ENCODE measurements at places on chromosomes 16 and 17.

GRCh38 chr17:78407387-78408000 is 29.0 kb downstream of the PGS1 start:
- DNase-seq: no peak

- DNase-seq: no peak
Measured at GRCh38 chr17:81069135-81069645, 34.2 kb downstream of the BAIAP2 start.

DNA sequence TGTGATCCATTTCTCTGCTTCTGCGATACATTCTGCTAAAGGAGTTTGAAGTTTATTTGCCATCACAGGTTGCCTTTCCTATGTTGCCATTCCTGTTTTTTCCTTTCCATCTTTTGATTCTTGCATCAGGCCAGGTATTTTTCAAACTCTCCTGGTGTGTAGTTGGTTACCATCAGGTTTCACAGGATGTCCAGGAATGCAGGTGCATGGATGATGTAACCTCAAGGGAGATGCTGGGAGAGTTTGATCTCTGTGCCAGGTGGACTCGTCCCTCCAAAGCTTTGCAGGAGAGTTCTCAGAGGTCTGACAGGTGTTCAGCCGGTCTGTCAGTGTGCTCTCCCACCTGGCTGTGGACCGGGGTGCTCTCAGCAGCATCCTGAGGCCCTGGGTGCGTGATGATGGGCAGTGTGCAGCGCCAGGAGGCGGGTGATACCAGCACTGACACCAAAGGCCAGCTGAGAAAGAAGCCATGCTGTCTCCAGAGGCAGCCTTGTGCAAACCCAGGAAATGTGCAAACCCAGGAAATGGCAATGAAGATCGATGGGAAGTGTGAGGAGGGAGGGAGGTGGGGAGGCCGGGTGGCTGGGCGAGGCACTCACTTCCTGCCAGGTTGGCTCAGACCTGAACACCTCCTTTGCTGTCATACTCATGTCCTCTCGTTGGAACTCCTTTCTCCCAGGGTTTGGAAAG is 1.7 kb downstream of the ATP2C2 start:
- DNase-seq: no peak

GRCh38 chr16:11708421-11708820 is 34.2 kb downstream of the TXNDC11 start:
- no peak for DNase-seq

DNA sequence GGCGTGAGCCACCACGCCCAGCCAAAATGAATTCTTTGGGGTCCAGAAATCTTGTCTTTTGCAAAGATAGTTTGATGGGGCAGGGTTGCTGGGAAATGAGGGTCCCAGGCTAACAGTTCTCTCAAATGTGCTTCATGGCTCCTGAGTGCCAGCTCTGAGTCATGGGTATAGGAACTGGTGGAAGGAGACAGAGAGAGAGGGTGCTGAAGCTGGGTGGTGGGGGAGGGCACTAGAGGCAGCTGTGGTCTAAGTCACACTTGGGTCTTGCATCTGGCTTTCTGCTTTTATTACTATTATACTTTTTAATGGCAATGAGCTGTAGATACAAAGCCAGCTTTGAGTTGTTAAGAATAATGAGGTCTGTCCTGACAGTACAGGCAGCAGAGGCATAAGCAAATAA is 54.6 kb downstream of the PRKCA start:
- DNase-seq: no peak

DNA sequence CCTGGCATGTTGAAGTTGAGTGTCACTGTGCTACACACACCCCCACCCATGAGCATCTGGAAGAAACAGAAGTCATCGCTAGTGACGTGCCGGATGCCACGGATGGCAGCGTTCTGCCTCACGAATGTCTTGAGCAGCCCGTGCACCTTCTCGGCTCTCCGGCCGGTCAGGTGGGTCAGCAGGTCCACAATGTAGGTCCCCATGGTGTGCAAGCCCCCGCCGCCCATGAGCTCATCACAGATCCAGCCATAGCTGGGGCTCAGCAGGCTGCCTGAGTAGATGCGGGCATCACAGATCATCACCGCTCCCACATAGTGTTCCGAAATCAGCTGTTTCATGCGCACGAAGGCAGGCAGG is 8.9 kb downstream of the C16orf86 start:
- no peak for DNase-seq

- no peak for DNase-seq
Measured at GRCh38 chr16:54327609-54328008, 41.0 kb upstream of the IRX3 start.

DNA sequence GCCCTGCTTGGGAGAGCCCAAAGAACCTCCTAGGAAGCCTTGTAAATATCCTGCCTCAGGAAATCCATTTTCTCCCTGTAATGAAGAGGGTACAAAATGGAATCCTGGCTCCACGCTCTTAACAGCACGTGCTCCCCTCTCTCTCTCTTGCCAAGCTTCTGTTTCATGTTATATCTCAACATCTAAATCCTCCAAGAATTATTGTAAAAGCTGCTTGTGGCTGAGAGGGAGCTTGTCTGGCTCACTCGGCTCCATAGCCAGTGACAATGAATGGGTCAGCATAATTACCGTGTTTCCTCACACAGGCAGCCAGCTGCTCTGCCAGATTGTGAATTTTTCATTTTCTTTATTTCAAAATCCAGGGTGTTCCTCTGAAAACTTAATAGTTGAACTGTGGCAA is 317.8 kb downstream of the RBFOX1 start:
- no peak for DNase-seq

- no peak for DNase-seq
Measured at GRCh38 chr16:57127037-57127763, 34.8 kb downstream of the CPNE2 start.

DNA sequence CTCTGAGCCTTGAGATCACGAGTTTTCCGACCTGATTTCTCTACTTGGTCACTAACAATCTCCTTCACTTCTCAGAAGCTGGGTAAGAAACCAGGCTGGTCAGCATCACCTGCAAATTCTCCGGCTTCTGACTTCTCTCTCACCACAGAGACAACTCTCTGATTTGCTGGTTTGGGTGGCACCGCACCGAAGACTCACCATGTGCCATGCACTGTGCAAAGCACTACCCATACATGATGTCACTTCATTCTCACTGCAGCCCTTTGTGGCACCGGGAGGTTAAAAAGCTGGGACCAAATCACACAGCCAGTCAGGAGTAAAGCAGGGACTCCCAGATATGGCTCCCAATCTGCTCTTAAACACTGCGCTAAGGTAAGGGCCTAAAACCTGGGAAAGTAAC is 647 bp downstream of the VAC14 start:
- DNase-seq: no peak

DNA sequence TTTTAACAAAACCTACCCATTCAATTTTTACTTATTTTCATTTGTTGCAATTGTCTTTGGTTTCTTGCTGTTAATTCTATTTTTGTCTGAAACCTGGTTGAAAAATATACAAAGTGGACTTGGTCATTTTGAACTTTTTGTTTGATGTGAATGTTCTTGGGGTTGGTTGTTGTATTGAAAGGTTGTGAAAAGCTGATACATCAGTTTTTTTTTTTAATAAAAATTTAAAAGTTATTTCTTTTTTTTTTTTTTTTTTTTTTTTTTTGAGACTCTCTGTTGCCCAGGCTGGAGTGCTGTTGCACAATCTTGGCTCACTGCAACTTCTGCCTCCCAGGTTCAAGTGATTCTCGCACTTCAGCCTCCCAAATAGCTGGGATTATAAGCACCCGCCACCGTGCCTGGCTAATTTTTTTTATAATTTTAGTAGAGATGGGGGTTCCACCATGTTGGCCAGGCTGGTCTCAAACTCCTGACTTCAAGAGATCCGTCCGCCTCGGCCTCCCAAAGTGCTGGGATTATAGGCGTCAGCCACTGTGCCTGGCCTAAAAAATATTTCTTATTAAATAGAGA is 28.9 kb downstream of the WIPF2 start:
- DNase-seq: no peak

DNA sequence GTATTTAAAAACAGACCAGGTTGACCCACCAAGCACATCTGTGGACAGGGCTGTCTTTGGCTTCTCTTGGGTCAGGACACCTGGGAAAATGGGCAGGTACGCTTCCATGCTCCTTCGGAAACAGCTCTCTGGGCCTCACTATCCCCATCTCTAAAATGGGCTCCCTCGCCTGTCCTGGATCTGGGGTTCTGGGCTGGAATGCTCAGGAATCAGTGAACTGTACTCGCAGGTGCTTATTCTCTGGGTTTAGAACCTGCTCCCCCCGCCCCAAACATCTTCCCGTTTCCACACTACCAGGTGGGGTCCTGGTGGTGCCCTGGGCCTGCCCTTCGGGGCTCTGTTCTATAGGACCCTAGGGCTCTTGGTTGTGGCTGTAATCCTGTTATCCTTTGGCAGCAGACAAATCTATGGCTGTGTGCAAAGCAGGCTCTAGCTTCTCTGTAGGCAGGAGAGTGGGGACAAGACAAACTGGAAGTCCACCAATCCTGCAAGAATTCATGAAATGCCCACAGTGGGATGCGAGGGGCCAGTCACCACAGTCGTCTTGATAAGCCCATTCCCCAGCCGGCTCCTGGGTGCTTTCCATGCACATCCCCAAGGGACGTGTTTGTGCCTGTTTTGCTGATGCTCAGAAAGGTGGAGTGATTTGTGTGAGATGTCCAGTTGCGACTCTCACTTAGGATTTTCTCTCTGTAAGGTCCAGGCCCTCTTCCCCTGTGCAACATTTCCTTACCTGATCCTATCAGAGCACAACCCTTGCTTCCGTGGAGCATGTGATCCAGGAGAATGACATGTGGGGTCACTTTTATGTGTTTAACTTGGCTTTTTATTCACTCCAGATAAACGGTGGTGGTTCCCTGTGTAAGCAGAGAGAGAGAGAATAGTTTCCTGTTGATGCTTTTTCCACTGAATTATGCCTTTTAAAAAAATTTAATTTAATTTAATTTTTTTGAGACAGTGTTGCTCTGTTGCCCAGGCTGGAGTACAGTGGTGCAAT is 37.2 kb downstream of the HAPSTR1 start:
- DNase-seq: no peak

DNA sequence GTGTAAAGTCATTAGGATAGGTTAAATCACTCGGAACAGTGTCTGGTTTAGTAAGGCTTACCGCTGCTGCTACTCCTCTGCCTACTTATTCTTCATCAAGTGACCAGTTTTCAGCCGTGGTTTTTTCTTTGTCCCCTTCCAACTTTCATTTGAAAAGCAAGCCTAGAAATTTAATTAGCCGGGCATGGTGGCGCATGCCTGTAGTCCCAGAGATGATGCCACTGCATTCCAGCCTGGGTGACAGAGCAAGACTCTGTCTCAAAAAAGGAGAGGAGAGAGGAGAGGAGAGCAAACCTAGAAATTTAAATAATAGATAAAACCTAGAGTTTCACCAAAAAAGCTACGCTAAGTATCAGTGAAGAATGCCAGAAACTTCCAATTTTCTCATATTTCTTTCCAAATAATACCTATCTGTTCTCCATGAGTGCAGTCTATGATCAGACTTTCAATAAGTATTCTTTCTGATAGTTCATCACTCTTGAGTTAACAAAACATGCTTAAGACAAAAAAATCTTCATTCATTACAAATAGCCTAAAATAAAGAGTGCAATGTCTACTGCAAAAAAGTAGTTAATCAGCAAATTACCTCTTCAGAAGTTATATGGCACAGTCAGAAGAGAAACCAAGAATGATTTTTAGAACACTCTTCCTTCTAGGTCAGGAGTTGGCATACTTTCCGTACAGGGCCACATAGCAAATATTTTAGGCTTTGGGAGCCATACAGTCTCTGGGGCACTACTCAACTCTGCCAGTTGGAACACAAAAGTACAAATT is 15.1 kb downstream of the ANKFY1 start:
- no peak for DNase-seq

GRCh38 chr17:37148156-37148555 is 199.4 kb downstream of the AATF start:
- DNase-seq: no peak

DNA sequence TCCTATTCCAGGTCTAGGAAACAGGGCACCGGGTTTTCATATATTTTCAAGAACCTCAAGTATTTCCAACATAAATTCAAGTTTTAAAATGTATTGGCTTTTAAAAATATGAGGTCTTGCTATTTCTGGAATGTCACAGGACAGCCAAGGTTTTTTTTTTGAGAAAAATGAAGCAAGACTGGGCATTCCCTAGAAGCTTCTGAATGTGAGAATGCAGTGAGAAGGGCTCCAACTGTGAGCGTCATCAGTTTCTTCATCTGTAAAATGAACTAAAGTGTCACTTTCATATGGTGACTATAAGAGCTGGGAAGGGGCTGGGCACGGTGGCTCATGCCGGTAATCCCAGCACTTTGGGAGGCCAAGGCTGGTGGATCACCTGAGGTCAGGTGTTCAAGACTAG is 455.8 kb upstream of the MAF start:
- DNase-seq: no peak

DNA sequence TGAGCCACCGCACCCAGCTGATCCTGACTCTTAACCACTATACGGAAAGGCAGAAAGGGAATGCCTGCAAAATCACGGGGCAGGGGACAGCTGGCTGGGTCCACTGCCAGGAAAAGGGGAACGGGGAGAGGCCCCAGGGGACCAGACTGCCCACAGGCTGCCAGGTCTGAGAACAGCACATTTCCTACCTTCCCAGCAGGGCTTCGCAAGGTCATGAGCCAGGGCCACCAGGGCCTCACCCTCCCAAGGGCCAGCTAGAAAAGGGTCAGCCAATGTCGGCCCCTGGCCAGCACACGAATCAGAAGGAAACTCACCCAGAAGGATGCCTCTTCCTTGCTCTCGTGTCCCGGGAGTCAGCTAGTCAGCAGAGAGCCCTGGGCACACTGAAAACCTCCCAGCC is 118.4 kb downstream of the ZNF423 start:
- no peak for DNase-seq

DNA sequence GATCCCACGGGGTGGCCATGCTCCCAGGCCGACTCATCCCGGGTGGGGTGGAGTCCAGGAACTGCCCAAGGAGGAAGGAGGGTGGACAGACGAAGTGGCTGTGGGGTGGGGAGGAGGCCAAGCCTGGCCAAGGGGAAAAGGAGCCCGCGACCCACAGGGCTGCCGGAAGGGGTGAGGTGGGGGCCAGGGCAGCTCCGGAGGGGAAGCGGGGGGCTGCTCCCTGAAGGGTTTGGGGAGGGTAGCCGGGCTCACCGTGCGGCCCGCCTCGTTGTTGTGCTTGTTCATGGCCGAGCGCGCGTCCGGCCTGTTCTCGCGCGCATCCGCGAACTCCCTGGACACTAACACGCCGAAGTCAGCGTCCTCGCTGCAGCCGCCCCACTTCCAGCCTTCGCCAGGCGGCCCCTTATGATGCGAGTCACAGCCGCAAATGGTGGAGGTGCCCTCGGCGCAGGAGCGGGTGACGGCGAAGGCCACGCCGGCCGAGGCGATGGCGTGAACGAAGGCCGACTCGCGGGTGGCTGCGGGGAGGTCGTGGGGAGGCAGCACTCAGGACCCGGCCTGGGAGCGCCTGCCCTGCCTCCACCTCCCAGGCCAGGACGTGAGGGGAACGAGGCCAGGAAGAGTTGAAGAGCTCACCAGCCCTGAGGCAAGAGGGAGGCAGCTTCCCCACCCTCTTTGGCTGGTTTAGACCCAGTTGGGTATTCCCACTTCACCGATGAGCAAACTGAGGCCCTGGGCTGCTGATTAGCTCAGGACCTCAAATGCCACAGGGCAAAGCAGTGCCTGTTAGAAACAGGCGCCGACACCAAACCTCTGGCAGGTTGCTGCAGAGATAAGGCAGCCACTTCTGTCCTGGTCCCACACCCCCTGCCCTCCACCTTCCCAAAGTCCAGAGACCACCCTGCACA is 48.7 kb downstream of the WNT3 start:
- no peak for DNase-seq

- DNase-seq: no peak
Measured at GRCh38 chr17:76369804-76370203, 14.6 kb upstream of the SPHK1 start.

GRCh38 chr16:67674851-67675578 is 8.4 kb downstream of the C16orf86 start:
- no peak for DNase-seq

- DNase-seq: no peak
Measured at GRCh38 chr17:29905879-29906167, 24.2 kb downstream of the SSH2 start.

All from kidney glomerular epithelial cell (primary cell).